HFFc6 (cell line): ENCODE measurements at places on chromosomes 11 and 22. TPM values are rescaled to one million over a fixed set of nuclear protein-coding genes. Genes with fewer than 3 reads are reported as not detected.

Gene SLC22A6
- total RNA-seq = not detected in 3 replicates

Gene TNNI2
- not detected in 3 replicates for total RNA-seq

Gene SEC14L2
- total RNA-seq = 18.5 to 22.8 TPM (median 21.6 TPM) in 3 replicates

Gene MRGPRF
- 51.4 to 68.4 TPM (median 65.6 TPM) in 3 replicates for total RNA-seq

Gene KLHL35
- not detected in 3 replicates for total RNA-seq

Gene DNAJB7
- total RNA-seq = not detected in 3 replicates

Gene OR51E1
- total RNA-seq = not detected in 3 replicates

Gene RASD2
- not detected in 3 replicates for total RNA-seq

Gene GPR83
- not detected in 3 replicates for total RNA-seq

Gene SCGB1D2
- total RNA-seq = not detected in 3 replicates

Gene RFPL1
- not detected in 3 replicates for total RNA-seq

Gene OR2AG1
- not detected in 3 replicates for total RNA-seq

Gene VSIG10L2
- total RNA-seq = not detected in 3 replicates

Gene OR5P2
- total RNA-seq = not detected in 3 replicates

Gene VWCE
- 0.39 to 0.92 TPM (median 0.59 TPM) in 3 replicates for total RNA-seq

Gene UBQLN3
- not detected in 2 replicates for total RNA-seq

Gene MYOD1
- not detected in 3 replicates for total RNA-seq

Gene SLC29A2
- total RNA-seq = not detected in 3 replicates

Gene APOA4
- not detected in 3 replicates for total RNA-seq

Gene NXPE2
- total RNA-seq = not detected in 3 replicates

Gene PKDREJ
- total RNA-seq = not detected in 2 replicates

Gene LRRC74B
- total RNA-seq = not detected in 3 replicates

Gene YAP1
- total RNA-seq = 120 to 137 TPM (median 132 TPM) in 3 replicates

Gene MRGPRX1
- total RNA-seq = not detected in 3 replicates

Gene KRTAP5-8
- not detected in 3 replicates for total RNA-seq

Gene SLC25A18
- total RNA-seq = not detected in 3 replicates

Gene PTPRCAP
- 0.18 TPM in 1 of 3 replicates, not detected in the others for total RNA-seq

Gene FSHB
- not detected in 3 replicates for total RNA-seq

Gene USP28
- 13.4 to 20.5 TPM (median 19.8 TPM) in 3 replicates for total RNA-seq

Gene FAM89B
- total RNA-seq = 43.1 to 53.5 TPM (median 51.4 TPM) in 3 replicates

Gene BDNF
- 60.4 to 88.2 TPM (median 64.0 TPM) in 3 replicates for total RNA-seq

Gene LDLRAD3
- 5.4 to 9.2 TPM (median 5.8 TPM) in 3 replicates for total RNA-seq

Gene FGF19
- total RNA-seq = not detected in 3 replicates
